AML-193 (cell line): ENCODE measurements at places on chromosomes 5 and 9.

DNA sequence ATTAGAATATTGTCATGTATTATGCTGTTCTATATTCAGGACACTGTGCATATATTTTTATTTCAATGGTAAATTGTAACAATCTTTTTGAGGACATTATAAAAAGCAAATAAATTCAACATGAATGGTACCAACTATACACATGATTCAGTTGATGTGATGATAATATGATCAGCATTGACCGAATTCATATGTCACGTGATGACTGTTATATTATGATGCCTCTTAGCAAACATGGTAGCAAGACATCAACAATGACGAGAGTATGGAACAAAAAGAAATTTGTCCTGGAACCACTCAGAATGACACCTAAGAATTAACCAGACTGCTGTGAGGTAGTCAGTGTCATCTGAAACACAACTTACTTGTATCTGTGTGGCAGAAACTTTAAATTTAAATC lies 161.5 kb upstream of the OR13F1 start:
- DNase-seq: no peak

GRCh38 chr5:122757285-122757684 lies 17.6 kb upstream of the SNX2 start:
- DNase-seq: no peak

- DNase-seq: no peak
These were observed 47.2 kb downstream of the EBF1 start for GRCh38 chr5:159052401-159053011.

- no peak for DNase-seq
These were observed 730 bp downstream of the WWC1 start for GRCh38 chr5:168291964-168292785.

DNA sequence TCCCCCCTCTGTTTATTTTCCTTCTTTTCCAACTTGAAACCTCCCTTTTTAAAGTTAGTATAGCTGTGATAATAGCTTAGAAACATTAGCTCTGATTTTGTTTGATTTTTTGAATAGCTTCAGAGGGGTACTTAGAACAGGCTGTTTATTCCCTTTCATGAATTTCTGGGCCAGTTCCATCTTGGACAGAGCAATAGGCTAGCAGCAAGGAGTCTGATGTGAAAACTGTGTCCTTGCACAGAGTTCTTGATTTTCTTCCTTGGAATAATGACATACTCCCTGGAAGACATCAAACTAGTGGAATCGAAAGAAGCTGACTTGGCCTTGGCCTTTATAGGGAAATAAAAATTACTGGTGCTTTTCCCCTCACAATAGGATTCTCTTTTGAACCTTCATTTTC lies 32.9 kb downstream of the NTRK2 start:
- no peak for DNase-seq

- DNase-seq: no peak
These were observed 36.6 kb upstream of the ANKH start for GRCh38 chr5:14908172-14908571.

DNA sequence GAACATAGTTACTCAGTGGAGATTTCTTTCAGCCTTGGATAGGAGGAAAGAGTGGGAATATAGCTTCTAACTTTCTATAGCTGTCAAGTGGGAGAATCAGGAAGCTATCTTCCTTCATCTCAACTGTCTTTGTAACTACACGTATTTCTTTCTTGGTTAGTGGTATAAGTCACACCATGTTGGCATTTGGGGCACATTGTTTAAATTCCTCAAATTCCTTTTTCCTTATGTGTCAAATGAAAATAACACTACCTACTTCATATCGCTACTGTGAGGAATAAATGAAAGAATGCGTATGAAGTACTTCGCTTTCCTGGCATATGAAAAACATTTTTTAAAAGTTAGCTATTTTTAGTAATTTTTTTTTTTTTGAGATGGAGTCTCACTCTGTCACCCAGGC lies 1082.5 kb upstream of the WWC1 start:
- DNase-seq: no peak
